ENCODE measurements at places on chromosomes 13 and 19. TPM values are rescaled to one million over a fixed set of nuclear protein-coding genes. Genes with fewer than 3 reads are reported as not detected.

DNA sequence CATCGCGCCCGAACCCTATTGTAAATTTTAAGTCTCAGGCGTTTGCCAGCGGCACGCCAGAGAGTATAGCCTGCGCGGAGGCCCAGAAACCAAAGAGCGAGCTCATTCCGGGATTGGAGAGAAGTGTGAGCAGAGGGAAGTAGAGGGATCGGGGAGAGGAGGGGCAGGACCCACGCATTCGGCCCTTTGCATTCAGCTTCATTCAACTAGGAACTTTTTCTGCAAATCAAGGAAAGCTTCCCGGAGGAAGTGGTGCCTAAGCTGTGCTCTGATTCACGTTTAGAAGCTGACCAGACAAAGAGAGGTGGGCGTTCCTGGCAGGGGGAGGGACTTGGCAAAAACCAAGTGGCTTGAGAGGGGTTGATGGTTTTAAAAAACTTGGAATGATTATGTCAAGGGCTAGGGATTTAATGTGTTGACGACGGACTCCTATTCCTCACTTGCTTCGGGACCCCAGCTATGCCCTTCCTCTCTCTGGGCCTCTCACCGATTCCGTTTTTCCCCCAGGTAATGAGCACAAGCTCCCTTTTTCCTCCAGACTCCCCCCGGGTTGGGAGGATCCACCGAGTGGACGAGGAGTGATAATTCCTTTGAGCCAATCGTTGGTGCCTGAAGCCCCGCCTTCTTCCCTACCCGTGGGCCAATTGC, 811 bp upstream of the PRMT1 start:
- H3K4me3 ChIP-seq = peak overlapping the region; percentile 94
- H3K4me1 ChIP-seq = peaks cover 80% of the 10 kb centered on the region
- peak overlapping the region; percentile 93 for H3K27ac ChIP-seq
- H3K36me3 ChIP-seq = no peaks in the 10 kb centered on the region
- no peaks in the 10 kb centered on the region for H3K27me3 ChIP-seq
- DNase-seq = no peak

DNA sequence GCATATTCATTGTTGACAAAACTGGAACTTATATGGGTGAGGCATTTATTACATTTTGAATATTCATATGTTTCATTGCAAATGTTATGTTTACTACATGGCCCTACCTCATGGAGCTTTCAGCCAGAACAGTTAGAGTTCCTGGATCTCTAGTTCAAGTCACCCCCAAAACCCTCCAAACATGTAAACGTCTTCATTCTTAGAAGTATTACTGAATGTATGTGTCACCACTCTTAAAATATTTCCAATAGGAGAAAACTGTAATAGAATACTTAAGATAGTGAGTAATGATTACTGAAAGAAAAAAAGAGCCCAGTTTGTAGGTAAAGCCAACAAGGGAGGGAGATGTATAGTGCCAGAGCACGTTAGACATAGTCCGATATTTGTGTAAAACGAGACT, 23.5 kb downstream of the URI1 start:
- no peaks in the 10 kb centered on the region for H3K36me3 ChIP-seq
- no peaks in the 10 kb centered on the region for H3K27me3 ChIP-seq
- peaks cover 36% of the 10 kb centered on the region for H3K4me1 ChIP-seq
- H3K4me3 ChIP-seq = no peak overlapping the region
- DNase-seq = no peak

- no peaks in the 10 kb centered on the region for H3K36me3 ChIP-seq
- H3K4me3 ChIP-seq = no peak overlapping the region
- no peak for DNase-seq
- H3K27me3 ChIP-seq = no peaks in the 10 kb centered on the region
- H3K4me1 ChIP-seq = no peaks in the 10 kb centered on the region
Measured at GRCh38 chr13:34412817-34413375, 529.2 kb upstream of the NBEA start.

DNA sequence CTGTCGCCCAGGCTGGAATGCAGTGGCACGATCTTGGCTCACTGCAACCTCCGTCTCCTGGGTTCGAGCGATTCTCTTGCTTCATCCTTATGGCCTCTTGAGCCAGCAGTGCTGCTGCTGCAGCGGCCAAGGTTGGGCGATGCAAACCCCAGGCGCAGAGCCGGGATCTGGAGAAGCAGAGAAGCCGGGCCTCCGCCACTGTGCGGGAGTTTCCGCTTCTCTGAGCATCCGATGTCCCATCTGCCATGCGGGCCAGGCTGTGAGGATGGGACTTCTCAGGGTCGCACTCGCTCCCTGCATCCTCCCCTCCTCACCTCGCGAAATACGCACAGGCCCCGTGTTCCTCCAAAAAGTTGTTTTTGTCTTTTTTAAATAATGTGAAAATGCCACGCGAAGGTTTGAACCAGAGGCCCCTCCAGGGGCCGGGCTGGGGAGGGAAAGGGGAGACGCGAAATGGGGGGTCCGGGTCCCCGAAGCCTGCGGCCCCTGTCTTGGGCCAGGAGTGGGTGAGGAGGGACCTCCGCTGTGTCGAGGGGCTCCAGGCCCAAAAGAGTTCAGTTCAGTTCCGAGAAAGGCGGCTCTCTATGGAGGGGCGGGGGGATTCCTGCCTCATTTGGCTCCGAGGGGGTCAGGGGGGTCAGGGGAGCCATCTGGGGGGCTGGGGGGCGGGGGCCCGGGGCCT, 15.9 kb downstream of the CYTH2 start:
- no peak overlapping the region for H3K4me3 ChIP-seq
- H3K27ac ChIP-seq = no peak overlapping the region
- DNase-seq = no peak

DNA sequence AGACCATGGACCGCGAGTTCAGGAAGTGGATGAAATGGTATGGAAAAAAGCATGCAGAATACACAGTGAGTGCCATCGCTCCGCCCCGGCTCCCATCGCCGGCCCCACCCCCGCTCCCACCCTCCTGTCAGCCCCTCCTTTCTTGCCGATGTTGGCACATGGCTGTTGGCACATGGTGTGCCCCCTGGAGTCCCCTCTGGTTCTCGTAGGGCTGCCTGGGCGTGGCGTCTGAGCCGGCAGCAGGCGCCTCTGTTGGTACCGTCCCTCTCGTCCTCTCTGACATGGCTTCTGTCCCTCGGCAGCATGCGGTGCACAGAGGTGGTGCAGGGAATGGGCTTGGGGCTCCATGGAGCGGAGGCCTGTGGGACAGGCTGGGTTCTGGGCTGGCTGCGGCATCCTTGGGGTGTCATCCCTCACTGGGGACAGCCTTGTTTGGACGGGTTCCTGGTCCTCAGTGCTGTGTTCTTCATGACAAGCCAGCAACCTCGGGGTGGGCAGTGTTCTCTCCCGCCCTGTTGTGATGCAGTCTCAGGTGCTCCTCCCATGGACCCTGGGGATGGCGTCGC, 30.9 kb downstream of the DOT1L start:
- H3K4me3 ChIP-seq = no peak overlapping the region
- DNase-seq = no peak
- H3K27ac ChIP-seq = no peak overlapping the region
- H3K36me3 ChIP-seq = no peaks in the 10 kb centered on the region

DNA sequence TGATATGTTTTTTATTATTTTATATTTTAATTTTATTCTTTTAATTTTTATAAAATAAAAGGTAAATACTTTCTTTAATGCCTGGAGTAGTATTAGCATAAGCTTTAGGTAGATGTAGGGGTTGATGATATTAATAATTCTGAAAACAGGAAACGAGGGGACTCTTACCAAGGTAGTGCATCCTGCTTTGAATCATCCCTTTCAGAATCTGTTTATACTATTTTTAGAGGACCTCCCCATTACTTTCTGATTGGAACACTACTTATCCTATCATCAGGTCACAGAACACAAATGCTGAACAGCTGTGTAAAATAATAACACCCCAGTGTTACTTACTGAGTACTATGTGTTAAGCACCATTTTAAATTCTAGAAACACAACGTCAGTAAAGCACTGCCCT, 27.3 kb downstream of the COG6 start:
- DNase-seq = no peak
- H3K27me3 ChIP-seq = no peaks in the 10 kb centered on the region
- H3K4me3 ChIP-seq = no peak overlapping the region
- no peaks in the 10 kb centered on the region for H3K4me1 ChIP-seq
- H3K27ac ChIP-seq = no peak overlapping the region

DNA sequence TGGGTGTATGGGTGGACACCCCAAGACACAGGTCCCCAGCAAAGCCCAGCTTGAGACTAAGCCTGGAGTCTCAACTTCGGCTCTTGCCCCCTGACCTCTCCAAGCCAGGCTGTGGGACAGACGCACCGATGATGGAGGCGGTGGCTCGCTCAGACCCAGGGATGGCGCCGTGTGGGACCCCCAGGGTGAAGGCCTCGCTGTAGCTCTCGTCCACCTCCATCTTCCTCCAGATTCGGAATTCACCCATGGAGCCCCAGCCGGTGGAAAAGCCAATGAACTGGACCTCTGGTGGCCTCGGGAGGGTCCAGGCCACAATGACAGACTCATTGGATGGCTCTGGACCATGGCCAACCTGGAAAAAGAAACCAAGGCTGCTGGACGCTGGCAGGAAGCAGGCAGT, 39.1 kb downstream of the F2RL3 start:
- DNase-seq = no peak
- peaks cover 9% of the 10 kb centered on the region for H3K27me3 ChIP-seq
- no peak overlapping the region for H3K27ac ChIP-seq
- no peak overlapping the region for H3K4me3 ChIP-seq
- no peaks in the 10 kb centered on the region for H3K4me1 ChIP-seq

ODAD3 gene
- total RNA-seq = 0.62 TPM

OCEL1 gene
- 40.4 TPM for total RNA-seq
